ENCODE measurements at places on chromosomes 2 and 18.

DNA sequence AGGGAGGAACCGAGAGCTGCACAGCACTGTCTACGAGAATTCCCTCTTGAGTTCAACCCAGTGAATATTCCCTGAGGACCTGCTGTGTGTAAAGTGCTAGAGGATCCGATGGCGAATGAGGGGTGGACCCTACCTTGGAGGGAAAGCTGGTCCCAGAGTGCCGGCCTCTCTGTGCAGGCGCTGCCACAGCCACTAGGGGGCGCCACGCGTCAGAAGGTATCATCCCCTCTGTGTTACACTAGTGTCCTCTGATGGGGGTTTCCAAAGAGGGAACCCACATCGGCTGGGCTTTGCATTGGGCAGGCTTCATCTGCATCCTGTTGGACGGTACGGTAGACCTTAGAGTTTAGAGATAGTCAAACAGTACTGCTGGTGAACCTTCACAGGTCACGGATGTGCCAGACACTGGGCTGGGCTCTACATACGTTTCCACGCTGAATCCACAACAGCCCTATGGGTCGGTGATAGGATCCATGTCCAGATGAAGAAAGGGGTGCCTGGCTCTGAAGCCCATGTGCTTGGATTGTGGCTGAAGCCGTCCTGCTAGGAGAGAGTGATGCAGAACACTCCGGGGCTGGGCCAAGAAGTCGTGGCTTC is 39.0 kb downstream of the COA5 start:
- DNase-seq = peak; percentile 38

- no peak for DNase-seq
Measured at GRCh38 chr18:44708451-44709083, 27.9 kb downstream of the SETBP1 start.

GRCh38 chr2:23751747-23752265 is 175.1 kb downstream of the ATAD2B start:
- DNase-seq = no peak

DNA sequence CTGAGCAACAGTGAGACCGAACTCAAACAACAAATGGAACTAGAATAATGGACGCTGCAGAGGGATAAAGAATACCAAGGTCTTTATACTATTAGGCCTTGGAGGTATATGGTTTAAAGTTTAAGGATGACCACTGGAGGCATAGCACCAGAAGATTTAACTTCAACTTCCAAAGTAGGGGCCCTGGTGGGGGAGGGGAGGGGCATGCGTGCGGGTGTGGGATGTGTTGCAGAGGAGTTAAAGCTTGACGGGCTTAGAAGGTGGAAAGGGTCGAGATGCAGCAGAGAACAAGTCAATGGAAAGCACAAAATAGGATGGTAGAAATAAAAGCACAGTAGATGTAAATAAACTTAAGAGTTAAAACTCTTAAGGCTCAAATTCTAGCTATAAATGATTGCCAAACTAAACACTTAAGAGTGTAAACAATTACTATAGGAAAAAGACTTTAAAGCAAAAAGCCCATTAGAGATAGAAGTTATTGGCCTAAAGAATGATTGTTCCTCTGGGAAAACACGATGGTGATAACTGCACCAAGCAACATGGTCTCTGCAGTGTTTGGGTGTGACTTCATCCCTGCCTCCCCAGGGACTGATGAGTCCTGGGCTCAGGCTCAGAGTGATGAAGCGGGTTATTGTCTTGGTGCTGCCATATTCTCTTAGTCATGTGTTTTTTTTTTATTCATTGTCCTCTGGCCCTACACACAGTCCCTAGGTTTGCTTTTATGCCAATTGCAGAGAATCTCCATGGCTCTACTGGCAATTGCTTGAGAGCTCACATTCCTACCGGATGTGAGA is 13.0 kb downstream of the RRM2 start:
- no peak for DNase-seq

GRCh38 chr2:16153754-16154035 is 213.3 kb downstream of the MYCN start:
- DNase-seq = no peak

- DNase-seq = no peak
Measured at GRCh38 chr2:82055846-82056245, 1751.3 kb upstream of the LRRTM1 start.

GRCh38 chr2:8606226-8606625 is 75.6 kb upstream of the ID2 start:
- no peak for DNase-seq

DNA sequence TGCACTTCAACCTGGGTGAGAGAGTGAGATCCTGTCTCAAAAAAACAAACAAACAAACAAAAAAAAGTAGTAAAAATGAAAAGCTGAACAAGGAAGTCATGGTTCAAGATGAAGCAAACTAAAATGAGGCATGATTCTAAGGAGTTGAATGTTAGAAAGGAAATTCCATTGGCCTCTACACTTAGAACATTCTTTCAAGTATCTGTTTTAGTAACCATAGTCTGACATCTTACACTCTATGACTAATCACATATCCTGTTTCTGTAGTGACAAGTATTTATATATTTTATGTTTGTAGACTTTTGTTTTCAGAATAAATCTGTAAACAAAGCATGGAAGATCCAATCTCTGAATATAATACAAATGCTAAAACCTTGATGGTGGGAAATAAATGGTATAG is 164.1 kb downstream of the KIAA1328 start:
- no peak for DNase-seq

- no peak for DNase-seq
Measured at GRCh38 chr2:74037379-74037860, 52.7 kb downstream of the TET3 start.

GRCh38 chr2:203739351-203739750 is 32.9 kb downstream of the CD28 start:
- DNase-seq = no peak

- no peak for DNase-seq
Measured at GRCh38 chr2:175025233-175025632, 20.1 kb upstream of the CHN1 start.

- DNase-seq = no peak
Measured at GRCh38 chr2:233997707-233998106, 52.8 kb upstream of the SPP2 start.

Data from progenitor cell of endocrine pancreas (in vitro differentiated cells).